ENCODE measurements at places on chromosomes 16 and 17. TPM values are rescaled to one million over a fixed set of nuclear protein-coding genes. Genes with fewer than 3 reads are reported as not detected.

Gene TBC1D26
- total RNA-seq, result 1.5 TPM

DNA sequence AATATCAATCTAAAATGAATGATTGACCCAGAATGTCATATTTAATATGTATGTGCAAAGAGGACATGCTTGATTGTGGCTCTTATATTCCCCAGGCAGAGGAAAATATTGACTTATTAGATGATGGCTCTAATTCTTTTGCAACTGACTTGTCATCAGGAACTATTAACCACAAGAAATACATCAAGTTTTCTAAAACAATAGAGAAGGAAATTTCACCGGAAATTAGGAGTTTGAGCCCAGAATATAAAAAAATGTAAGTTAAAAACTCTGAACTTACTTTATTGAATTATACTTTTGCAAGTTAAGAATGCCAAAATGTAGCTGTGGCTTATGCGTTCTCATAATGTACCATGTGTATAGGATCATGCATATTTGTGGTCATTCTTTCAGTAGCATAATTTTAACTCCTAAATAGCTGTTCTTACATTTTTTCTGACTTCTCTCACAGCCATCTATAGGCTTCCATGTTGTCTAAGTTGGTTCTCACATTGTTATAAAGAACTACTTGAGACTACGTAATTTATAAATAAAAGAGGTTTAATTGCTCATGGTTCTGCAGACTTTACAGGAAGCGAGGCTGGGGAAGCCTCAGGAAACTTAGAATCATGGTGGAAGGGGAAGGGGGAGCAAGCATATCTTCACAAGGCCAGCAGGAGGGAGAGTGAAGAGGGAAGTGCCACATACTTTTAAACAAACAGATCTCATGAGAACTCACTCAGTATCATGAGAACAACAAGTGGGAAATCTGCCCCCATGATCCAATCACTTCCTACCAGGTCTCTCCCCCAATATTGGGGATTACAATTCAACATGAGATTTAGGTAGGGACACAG is 11.6 kb downstream of the EFCAB13 start:
- no peak for ATAC-seq

DNA sequence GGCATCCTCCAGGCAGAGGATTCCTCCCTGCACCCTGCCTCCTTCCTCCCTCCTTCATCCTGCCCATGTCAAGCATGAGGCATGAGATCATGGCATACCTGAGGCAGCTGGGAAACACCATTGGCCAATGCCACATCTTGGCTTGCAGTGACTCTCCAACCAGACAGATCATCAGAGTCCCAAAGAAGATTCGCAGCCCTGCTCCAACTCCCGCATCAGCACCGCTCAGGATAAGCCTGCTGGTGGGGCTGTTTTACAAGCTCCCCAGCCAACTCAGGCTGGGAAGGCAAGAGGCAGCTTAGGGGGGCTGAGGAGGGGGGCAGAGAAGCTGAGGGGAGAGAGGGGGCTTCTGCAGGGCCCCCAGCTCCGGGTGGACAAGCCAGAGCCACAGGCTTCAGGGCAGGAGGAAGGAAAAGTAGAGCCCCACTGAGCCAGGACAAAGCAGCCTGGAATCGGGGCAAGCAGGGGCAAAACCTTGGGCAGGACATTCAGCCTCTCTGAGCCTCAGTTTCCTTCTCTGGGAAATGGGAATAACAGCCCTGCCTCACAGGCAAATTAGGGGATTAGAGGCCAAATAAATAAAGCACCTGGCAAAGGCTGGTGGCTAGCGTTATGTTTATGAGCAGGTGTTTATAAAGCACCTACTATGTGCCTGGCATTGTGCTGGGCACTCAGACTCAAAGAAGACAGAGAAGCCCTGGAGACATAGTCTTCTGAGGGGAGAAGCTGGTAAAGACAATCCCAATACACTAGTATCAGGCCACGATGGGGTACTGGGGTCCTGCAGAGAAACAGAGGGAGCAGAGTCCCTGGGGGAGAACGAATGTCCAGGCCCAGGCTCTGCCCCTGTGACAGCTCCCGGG is 88.1 kb downstream of the GOSR1 start:
- ATAC-seq, result no peak

GRCh38 chr17:45170280-45170930 is 8.7 kb downstream of the HEXIM2 start:
- ATAC-seq, result no peak

GRCh38 chr17:624341-624860 is 90.2 kb downstream of the VPS53 start:
- no peak for ATAC-seq

Measured in activated T-helper 17 cell treated with anti-CD3 and anti-CD28 coated beads, Interleukin-2, amount 50 U/mL, for 72 hours (primary cell).